GM10248 (cell line): ENCODE measurements at places on chromosomes 4 and X.

GRCh38 chr4:75135068-75135825 lies 202.3 kb downstream of the PARM1 start:
- DNase-seq, result no peak

DNA sequence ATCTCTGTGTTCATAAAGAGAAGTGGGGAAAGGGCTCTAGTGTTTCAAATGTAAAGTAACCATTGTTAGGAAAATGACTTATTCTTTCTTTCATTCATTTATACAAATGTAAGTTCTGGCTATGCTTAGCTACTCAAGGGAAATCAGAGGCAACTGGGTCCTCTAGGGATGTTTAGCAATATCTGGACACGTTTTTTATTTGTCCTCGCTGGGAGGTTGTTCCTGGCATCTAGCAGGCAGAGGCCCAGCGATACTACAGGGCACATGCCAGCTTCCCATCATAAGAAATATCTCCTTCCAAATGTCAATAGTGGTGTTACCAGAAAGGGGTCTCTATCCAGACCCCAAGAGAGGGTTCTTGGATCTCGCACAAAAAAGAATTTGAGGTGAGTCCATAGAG lies 150.0 kb downstream of the VCX3A start:
- DNase-seq, result no peak

DNA sequence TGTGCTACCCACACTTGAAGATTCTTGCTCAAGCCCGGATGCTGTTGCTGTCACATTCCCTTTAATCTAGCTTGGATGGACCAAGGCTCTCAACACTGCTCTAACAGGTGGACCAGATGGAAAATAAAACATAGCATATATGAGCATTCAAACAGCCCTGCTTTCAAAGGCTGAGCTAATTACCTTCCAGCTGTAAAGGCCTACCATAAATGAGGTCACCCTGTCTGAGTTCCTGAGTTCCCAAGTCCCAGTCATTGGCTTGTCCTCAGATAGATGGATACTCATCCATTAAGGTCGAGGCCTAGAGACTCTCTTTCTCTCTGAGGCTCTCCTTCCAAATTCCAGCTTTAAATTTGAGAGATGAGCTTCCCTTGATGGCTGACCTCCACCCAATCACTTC lies 147.5 kb downstream of the STOX2 start:
- DNase-seq, result no peak

GRCh38 chrX:81957900-81958545 lies 756.1 kb downstream of the SH3BGRL start:
- DNase-seq, result peak; percentile 13

- no peak for DNase-seq
These were observed 31.9 kb upstream of the SORCS2 start for GRCh38 chr4:7160439-7160838.

- DNase-seq, result no peak
These were observed 1301.9 kb downstream of the PCDH7 start for GRCh38 chr4:32022071-32022470.

DNA sequence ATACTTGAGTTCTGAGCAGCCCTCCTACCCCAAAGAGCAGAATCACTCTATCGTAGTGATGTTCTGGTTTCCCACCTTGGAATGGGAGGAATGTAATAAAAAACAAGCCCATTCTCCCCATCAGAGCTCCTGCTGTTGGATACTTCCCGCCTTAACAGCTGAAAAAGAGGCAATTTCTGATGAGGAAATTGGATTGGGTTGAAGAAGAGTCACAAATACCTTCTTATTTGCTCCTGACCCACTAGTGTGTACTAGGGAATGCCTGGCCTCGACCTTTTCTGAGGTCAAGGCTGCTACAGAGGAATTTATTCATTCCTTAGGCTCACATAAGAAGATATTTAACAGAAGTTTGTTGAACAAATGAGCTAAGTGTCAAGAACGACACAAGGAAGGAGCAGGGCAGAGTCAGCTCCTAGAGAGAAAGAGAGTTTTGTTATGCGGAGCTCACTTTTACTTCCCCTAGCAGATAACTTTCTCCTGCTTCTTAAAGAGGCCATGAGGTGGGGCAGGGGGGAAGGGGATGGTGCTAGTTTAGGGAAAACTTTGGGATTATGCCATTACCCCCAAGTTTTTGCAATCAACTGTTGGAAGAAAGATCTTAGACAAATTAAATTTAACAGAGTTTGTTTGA lies 273.8 kb upstream of the CLNK start:
- no peak for DNase-seq

DNA sequence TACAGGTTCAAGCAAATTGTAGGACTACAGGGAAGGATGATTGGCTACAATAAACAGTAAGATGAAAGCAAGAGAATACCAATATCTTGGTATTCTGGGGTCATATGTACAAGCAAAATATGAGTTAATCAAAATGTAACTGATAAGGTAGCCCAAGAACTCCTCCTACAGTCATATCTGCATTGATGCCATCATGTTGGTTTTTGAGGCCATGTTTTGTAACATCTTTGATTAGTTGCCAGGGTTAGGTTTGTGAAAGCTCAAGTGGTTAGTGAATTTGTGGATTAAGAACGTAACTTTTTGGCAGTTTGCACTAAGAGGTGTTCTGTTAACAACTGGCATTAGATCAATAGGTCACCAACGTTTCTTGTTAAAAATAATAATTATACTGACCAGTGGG lies 59.6 kb downstream of the USP9X start:
- no peak for DNase-seq

- no peak for DNase-seq
These were observed 372.7 kb upstream of the BOD1L1 start for GRCh38 chr4:14000091-14000814.

DNA sequence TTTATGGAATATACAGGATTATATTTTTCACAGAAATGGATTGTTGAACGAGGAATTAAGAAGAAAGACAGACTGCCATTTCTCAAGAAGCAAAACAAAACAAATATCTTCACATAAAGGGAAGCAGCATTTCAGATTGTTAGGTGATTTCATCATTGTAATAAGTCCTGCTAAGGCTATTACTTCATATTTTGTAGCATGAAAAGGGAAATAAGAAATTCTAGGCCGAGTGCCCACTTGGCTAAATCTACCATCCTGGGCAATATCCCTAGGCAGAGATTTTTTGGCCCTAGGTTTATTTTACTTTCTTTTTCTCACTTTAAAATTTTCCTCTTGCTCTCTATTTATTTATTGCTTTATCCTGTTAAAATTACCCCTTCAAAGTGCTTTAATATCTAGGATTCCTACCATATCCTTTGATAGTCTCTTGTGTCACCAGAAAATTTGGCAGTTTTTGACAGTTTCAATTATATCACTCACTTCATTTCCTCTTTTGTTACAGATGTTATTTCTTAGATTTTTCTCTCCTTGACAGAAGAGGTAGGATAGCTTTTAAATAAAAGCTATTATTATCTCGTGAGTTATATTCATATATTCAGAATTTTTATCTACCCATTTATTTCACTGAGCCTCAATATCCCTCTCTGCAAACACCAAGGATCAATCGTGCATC lies 142.3 kb downstream of the PDGFC start:
- no peak for DNase-seq

DNA sequence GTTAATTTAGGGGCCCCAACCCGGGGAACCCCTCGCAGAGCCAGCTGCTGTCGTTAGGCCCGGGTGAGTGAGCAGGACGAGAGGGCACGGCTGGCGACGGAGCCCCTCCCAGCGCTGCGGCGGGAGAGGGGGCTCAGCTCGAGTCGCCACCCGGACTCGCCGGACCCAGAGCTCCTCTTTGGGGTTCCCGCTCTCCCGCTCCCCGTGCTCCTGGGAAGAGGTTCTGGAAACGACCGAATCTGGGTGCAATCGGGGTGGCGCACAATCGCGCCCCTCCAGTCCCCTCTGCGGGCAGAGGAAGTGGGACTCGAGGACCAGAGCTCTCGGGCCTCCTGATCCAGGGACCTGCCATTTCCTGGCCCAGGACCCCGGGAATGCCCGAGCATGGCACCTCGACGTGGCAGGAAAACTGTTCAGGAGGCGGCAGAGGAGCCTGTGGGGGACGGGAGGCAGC lies 37.3 kb upstream of the ARAF start:
- DNase-seq, result no peak

DNA sequence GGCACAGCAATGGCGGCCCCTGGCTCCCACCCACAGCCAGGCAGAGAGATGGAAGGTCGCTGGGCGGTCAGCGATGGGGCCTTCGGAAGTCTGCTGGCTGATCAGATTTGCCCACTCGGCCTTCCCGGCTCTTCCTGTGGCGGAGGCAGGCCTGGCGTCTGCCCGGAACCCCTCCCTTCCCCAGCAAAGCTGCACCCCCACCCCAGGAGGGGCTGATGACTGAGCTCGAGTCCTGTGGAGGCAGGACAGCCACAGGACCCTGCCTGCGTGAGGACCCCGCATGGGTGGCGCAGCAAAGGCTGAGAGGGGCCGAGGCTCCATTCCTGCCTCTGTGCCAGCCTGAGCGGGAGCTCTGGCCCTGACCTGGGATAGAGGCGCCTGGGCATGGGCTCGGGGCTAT lies 34.8 kb downstream of the TACC3 start:
- no peak for DNase-seq

DNA sequence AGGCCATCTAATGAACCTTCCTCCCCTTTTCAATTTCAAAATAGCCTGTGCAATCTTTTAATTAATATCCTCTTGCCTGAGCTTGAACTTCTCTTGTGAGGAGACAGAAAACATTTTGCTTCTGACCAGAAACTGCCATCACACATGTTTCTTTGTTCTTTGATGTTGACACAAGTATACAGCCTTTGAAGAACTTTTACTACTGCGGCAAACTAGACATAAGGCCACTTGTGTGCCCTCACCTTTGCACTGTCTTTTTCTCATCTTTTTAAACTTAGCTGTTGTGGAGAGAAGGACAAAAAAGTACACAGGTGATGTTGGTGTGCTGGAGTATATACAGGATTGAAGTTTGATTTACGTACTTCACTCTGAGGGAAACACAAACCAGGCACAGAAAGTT lies 116.3 kb upstream of the C1GALT1C1 start:
- no peak for DNase-seq

GRCh38 chr4:122854447-122855352 lies 28.1 kb downstream of the FGF2 start:
- DNase-seq, result no peak

- DNase-seq, result no peak
These were observed 17.2 kb upstream of the SPCS3 start for GRCh38 chr4:176302283-176303275.

DNA sequence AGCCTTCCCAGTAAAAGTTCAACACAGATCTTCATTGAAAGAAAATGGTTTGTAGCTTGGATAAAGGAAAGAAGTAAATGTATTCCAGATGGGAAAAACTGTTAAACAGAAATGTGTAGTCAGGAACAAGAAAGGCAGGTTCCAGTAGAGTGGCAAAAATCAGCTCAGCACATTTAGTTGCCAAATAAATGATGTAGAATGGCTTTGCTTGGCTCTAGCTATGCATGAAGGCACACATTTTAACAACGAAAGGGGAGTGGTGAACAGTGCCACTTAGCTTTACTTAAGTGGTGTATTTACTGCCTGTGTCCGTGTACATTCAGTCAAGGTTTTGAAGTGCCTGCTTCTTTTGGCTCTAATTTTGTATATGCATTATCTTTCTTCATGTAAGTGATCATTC lies 644.5 kb upstream of the ATOH1 start:
- no peak for DNase-seq

- no peak for DNase-seq
These were observed 40.7 kb upstream of the DDX3X start for GRCh38 chrX:41293269-41293668.

- DNase-seq, result peak; percentile 16
These were observed 141.5 kb downstream of the RPS6KA6 start for GRCh38 chrX:84046403-84046984.

DNA sequence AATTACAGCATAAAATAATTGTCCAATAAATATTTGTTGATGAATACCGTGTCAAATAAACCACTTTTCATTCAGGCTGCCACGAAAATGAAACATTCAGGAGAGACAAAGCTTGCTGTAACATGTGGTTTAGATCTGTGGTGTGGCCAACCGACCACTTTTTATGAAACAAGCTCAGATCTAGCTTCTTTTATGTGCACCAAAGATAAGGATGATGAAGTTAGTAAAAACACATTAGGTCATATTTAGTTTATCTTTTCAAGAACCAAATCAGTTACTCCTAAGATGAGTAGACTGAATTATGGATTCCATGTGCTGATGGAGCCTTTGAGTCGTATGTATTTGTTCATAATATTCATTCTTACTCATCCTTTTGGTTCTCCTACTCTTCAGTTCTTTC lies 35.8 kb downstream of the STOX2 start:
- no peak for DNase-seq

DNA sequence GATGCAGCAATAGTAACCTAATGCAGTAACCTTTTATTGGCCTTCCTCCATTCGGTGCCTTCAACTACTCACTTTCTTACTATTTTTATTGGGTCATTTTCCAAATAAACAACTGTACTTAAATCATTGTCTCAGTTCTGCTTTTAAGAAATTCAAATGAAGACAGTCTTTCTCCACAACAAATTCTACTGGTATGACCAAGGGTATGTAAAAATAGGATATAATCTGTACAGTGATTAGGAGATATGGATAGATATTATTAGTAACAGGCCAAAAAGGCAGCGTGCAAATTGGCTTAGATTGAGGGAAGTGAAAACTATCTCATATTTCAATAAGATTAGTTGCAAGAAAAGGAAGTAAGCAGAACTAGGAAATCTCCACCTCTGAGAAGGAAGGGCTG lies 177.4 kb upstream of the PPP1R2C start:
- DNase-seq, result no peak

DNA sequence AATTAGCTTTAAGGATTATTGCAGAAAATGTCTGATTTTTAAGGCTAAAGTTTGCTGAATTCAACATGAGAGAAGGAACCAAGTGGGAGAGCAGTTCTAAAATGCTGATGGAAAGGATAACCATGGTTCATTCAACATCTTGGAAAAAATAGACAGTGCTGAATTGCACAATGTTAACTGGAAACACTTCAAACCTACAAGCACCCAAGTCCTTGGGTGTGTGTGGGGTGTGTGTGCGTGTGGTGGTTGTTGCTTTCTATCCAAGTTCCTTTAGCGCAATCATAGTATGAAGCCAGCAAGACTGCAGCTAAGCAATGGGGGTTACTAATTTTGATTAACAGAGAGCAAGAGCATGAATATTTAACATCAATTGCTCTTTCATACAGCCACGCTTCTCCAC lies 29.3 kb upstream of the SCOC start:
- no peak for DNase-seq

DNA sequence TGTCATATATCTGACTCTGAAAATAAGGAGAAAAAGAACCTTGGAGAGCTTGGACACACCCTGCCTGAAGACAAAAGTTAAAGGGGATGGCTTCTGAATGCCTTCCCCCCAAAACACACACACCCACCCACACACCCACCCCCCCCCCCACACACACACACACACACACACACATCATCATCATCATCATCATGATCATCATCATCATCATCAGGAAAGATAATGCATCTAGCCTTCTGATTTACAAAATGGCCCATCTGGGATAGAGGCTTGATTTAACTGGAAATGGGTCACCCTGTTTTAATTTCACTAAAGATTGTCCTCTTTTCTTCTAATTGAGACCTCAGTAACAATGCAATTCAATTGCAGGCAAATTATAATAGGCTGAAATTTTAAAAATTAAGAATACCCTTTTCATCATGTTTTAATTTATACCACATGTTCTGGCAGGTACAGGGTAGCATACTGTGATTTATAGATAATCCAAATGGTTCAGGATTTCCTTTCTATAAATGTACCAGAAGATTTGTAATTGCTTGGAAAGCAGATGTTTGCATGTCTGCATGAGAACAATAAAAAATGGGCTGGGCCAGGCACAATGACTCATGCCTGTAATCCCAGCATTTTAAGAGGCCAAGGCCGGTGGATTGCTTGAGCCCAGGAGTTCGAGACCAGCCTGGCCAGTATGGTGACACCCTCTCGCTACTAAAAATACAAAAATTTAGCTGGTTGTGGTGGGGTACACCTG lies 56.5 kb downstream of the TRIM2 start:
- no peak for DNase-seq
